ENCODE measurements at places on chromosomes 7 and 10.

GRCh38 chr7:147646568-147646967 is 944.0 kb upstream of the C7orf33 start:
- DNase-seq: no peak

DNA sequence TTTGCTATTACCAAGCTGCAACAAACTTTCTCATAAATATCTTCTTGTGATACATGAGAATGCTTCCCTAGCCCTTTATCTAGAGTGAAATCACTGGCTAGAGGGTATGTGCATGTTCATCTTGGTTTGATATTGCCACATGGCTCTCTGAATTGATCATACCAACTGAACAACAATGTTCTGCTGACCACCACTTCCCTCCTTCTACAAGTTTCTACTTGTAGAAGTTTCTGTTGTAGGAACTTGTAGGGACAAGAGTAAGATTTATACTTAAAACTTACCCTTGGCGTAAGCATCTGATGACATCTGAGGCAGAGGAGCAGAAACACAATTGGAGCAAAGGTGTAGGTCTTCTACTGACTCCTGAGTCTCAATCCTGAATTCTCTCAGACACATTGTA is 86.3 kb upstream of the FAM13C start:
- DNase-seq: no peak

- DNase-seq: no peak
These were observed 4.2 kb upstream of the EZH2 start for GRCh38 chr7:148888300-148888699.

GRCh38 chr7:16688249-16688648 is 42.3 kb downstream of the BZW2 start:
- no peak for DNase-seq

- DNase-seq: peak; percentile 25
These were observed 837 bp upstream of the IGFBP3 start for GRCh38 chr7:45921699-45922519.

GRCh38 chr10:63700631-63701156 is 179.5 kb downstream of the REEP3 start:
- DNase-seq: no peak

DNA sequence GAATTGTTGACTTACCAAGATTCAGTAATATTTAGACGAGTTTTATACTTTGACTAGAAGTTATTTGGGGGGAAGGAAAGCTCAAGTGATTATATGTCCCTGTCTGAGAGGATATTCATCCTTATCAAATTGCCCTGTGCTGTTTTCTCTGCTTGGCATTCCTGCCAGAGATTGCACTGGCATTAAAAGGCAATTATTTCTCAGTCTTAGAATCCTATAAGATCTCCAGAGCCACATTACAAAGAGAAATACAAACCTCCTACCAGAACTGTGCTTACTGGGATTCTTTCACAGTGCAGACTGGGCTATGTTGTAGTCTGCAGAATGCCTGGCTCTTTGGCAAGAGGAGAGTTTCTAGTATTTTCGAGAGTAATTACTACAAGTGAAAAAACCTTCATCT is 342.4 kb downstream of the HGF start:
- DNase-seq: no peak

GRCh38 chr7:77685233-77685632 is 11.0 kb upstream of the RSBN1L start:
- DNase-seq: no peak

GRCh38 chr7:142771353-142771723 is 568 bp downstream of the PRSS2 start:
- DNase-seq: no peak

DNA sequence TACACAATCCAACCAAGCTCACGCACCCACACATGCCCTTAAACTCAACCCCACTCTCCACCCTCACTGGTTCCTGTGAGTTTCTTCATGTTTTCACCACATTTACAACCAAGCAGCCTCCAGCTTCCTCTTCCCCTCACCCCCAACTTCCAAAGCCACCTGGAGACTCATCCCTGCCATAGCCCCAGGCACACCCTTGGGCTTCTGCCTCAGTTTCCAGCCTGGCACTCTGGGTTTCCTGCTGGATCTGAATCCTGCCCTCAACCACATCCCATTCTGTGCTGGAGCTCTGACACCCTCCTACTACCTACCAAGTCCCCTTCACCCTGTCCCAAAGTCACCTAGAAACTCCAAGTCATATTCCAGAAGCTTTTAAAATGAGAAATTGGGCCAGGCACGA is 29.4 kb downstream of the CCDC3 start:
- DNase-seq: no peak

DNA sequence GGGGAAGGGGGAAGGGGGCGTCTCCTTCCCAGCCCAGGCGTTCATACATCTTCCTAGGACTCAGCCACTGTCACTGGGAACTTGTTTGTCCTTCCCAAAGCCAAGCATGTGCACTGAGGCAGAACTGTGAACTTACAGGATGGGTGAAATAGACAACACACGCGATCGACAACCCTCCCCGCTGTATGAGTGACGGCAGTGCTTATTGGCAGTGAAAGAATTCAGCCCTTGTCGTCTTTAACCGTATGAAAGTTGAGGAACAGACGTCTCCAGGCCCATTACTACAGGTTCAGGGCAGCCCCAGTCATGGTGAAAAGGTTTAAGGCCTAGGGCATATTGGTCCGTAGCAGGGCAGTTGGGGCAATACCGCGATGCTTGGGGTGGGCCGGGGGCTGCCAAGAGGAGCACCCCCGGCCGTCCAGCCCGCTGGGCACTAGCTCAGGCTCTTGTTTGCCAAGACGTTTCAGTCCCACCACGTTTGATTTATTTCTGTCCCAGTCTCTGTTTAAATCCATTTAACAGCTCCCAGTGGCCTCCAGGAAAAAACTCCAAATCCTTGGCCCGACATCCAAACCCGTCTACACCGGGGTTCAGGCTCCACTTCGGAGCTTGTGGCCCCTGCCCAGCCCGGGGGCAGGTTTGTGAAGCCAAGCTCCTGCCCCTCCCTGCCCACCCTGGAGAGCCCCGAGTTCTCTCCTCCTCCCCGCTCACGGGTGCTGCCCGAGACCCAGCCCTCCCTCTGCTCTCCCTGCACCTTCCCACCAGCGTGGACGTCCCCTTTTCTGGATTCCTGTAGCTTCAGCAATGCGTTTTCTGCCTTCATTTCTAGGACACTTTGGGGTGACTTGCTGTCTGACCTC is 159.8 kb downstream of the DNAJB6 start:
- no peak for DNase-seq

- DNase-seq: no peak
These were observed 45.8 kb downstream of the ERLIN1 start for GRCh38 chr10:100140070-100140469.

GRCh38 chr10:101293007-101293723 is 60.8 kb upstream of the BTRC start:
- no peak for DNase-seq

DNA sequence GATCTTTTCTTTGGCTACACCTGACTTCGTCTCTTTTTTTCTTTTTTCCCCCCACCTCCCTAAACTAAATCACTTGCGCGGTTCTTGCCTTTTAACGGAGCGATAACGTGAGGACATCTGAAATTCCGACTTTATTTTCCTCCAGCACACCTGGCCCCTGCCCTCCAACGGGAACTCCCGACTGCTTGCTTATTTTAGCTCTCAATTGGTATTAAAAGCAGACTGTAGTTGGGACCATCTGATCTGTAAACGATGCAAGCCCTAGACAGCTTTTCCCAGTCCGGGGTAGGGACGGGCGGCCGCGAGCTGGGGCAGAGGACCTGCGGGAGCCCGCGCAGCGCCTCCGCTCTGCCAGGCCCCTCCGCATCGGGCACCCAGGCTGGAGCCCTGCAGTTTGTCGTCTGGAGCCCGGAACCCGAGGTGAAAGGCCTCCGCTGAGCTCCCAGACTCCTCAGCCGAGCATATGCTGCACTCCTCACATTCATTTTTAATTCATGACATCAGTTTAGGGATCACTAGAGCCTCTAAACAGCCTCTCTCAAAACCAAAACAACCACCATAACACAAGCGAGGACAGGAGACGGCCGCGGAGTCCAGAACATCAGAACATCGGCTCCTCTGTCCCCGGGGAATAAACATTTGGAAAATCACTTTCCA is 10.0 kb upstream of the EMX2 start:
- no peak for DNase-seq

GRCh38 chr10:58791137-58791536 is 278.5 kb downstream of the BICC1 start:
- no peak for DNase-seq

- DNase-seq: no peak
These were observed 64.8 kb downstream of the CD36 start for GRCh38 chr7:80703272-80703671.

- no peak for DNase-seq
These were observed 203.3 kb upstream of the ZMIZ1 start for GRCh38 chr10:78865538-78865875.

DNA sequence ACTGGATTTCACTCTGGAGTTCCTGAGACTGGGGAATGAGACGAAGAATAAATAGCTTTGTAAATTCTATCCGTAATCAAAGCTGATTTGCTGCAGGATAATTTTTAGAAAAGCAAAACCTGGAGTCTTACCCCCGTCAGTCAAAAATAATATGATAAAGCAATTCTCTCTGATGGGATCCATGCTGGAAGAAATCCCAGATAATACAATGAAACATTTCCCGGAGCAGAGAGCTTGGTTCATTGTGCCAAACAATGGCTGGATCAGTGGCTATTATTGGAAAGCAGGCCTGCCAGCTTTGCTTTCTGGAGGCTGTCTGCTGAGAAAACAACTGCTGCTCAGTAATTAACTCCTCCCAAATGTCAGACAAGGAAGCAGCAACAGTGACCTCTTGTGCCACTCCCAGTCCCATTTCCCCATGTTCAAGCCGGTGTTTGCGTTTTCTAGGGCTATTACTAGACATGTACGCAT is 609.4 kb upstream of the PCDH15 start:
- peak; percentile 27 for DNase-seq

GRCh38 chr7:16791071-16791470 is 13.7 kb downstream of the AGR2 start:
- DNase-seq: no peak

DNA sequence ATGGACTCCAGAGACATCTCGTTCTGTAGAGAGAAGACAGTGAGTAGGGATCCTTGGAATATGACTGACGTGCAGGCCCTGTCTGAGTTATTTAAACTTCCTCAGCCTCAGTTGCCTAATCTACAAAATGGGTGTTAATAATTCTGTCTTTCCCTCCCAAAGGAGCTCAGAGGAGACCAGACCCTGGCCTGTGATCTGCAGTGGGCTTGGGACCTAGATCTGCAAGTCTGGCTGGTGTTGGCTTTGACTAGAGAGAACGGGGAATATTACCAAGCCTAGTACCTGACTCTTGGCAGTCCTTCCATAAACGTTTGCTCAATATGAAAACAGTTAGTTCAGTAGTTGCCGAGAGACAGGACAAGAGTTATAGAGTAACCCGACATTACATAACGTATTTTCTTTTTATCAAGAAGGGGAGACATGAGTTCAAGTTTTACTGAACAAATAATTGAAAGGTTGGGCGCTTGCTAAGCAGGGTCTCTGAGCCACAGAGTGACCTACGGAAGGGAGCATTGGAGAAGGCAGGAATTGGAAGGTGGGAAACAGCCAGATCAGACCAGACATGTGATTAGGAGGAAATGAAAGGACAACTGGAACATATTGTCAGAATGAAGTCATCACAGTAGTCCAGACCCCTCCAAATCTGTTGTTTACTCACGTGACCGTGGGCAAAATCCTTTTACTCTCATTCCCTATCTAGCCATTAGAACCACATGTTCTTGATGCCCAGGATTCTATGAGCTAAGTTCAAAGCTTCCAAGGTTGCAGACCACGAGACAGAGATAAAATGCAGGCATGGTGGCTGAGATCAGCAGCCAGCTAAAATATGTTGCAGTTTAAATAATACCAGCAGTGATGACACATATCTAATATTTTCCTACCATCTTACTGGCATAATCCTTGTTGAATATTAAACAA is 10.9 kb upstream of the CYP3A4 start:
- no peak for DNase-seq

DNA sequence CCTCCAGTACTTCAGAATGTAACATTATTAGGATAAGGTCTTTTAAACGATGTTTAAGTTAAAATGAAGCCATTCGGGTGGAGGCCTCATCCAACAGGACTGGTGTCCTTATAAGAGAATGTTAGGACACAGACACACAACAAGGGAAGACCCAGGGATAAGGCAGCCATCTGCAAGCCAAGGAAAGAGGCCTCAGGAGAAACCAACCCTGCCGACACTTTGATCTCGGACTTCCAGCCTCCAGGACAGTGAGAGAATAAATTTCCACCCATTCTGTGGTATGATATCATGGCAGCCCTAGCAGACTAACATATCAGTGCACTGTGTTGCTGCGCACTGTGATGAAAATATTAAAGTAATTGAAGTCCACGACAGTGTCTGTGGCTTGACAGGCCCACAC is 250.8 kb downstream of the COBL start:
- DNase-seq: no peak

DNA sequence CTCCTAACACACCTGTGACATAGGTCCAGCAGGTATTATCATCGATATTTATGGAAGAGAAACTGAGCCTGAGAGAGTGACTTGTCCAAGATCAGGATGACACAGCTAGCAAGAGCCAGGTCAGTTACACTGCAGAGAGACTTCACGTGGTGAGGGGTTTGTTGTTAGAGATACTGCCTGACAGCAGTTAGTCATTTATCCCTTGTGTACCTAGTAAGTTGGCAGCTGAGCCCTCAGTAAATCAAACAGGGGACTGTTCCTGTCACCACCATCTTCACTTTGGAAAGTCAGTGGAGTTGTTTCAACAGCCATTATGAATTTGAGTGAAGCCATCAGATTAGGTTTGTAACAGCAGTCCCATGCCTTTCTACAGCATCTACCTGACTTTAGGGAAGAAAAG is 87.5 kb upstream of the GATA3 start:
- DNase-seq: no peak

DNA sequence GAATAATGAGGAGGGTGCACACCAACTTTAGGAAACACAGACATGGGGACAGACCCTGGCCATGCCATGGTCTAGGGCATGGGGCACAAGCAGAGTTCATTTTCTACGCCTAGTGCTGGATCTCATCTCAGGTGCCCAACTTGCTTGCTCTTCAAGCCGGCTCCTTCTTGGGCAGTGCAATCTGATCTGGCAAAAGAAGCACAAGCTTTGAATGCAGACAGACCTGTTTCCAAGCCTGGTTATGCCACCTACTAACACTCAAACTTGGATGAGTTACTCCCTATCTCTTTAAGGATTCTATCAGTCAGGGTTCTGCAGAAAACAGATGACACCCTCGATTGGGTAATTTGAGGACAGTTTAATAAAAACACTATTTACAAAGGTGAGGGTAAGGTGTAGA is 34.9 kb upstream of the WAPL start:
- no peak for DNase-seq

- no peak for DNase-seq
These were observed 19.6 kb upstream of the SMNDC1 start for GRCh38 chr10:110324201-110324804.

GRCh38 chr10:1406132-1406966 is 331.0 kb downstream of the ADARB2 start:
- DNase-seq: no peak

DNA sequence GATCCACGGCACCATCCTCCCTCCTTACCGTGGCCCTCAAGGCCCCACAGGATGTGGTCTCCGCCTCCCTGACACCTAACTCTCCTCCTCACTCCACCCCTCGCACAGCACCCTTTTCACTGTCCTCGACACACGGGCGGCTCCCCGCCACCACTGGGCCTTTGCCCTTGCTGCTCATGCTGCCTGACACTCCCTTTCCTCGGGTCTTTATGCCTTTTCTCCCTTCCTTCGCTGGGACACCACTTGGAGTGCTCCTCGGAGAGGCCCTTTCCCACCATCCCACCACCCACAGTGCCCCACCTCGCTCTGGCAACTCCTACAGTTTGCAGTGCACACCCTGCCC is 7.9 kb upstream of the INMT start:
- DNase-seq: no peak

GRCh38 chr7:157432957-157433576 is 96.3 kb downstream of the DNAJB6 start:
- no peak for DNase-seq
